Stimulated activated memory B cell treated with anti-CD40 and anti-IgM and Interleukin-4, amounts not matched to agents 10 μg/mL and 1 μg/mL and 100 μg/mL, for 72 hours (primary cell): ENCODE measurements at places on chromosomes 5 and 9.

- ATAC-seq = no peak
These were observed 64.6 kb downstream of the ACTBL2 start for GRCh38 chr5:57417971-57418370.

DNA sequence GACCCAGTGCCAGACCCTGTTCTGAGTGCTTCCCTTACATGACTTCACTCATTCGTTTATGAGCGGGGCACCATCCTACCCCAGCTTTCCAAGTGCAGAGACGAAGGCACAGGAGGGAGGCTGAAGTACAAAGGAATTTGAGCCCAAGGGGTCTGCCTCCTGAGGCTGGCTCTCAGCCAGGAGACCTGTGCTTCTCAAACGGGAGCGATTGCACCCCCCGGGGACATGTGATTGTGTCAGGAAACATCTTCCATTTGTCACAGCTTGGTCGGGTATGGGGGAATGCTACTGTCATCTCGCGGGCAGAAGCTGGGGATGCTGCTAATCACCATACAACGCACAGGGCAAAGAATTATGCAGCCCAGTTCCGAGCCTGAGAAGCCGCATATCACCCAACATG, 23.9 kb downstream of the ADCY2 start:
- ATAC-seq = no peak

DNA sequence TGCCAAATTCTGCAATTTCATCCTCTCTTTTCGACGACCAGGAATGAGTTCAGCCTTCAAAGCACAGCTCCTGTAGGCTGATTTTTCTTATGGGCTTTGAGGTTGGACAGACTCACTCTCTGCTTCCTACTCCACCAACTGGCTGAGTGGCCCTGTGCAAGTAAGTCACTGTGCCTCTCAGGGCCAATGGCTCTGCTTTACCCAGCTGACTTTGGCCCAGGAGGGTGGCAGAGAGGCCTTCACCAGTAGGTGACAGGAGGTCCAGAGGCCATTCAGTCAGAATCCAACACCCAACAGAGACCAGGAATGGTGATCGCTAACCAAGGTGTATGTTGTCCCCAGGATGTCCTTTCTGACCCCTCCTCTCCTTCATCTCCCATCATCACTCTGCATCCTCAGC, 49.5 kb upstream of the ALDH1B1 start:
- ATAC-seq = no peak

GRCh38 chr5:127942246-127943060, 141.1 kb upstream of the SLC12A2 start:
- ATAC-seq = no peak

- ATAC-seq = no peak
These were observed 4.1 kb downstream of the PCSK5 start for GRCh38 chr9:75894566-75894965.

GRCh38 chr9:98943682-98944056, at the start of gene COL15A1:
TSS of gene COL15A1 (plus strand) at chr9:98943907. CDS start at chr9:98944062, 155 bp downstream.
- no peak for ATAC-seq

DNA sequence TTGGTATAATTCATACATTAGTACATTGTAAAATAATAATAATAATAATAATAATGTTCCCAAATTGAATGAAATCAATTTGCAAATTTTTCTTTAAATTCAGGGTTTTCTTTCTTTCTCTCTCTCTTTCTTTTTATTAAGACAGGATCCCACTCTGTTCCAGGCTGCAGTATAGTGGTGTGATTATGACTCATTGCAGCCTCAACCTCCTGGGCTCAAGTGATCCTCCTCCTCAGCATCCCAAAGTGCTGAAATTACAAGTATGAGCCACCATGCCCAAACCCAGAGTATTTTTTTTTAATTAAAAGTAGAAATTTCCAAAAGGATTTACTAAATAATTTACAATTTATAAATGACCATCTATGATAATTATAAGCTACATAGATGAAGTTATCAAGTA, 117.7 kb downstream of the HOMER1 start:
- no peak for ATAC-seq

DNA sequence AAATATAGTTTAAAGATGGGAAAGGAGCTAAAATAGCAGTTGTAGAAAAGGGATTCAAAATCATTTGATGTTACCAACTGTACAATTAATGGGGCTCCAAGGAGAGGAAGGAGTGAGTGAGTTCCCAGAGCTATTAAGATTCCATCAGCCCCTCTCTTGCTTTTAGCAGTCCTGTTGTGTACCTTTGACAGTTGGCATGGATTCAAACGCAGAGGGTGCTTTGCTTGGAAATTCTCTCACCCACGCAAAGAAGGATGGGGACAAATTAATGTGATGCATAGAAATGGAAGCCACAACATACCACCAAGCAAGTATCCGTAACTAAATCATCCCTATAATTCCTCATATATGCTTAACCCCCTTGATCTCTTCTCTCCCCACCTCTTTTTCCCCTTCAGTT, 461.3 kb downstream of the EBF1 start:
- ATAC-seq = no peak

GRCh38 chr5:168879929-168880328, 300.8 kb upstream of the PANK3 start:
- peak; percentile 87 for ATAC-seq
